Bronchial epithelial cell (primary cell): ENCODE measurements at places on chromosomes 11 and 22.

GRCh38 chr11:34487430-34487829 is 26.2 kb downstream of the ELF5 start:
- no peak for DNase-seq

- no peak for DNase-seq
Observed at GRCh38 chr22:26316732-26317285, 112.3 kb upstream of the ASPHD2 start.

DNA sequence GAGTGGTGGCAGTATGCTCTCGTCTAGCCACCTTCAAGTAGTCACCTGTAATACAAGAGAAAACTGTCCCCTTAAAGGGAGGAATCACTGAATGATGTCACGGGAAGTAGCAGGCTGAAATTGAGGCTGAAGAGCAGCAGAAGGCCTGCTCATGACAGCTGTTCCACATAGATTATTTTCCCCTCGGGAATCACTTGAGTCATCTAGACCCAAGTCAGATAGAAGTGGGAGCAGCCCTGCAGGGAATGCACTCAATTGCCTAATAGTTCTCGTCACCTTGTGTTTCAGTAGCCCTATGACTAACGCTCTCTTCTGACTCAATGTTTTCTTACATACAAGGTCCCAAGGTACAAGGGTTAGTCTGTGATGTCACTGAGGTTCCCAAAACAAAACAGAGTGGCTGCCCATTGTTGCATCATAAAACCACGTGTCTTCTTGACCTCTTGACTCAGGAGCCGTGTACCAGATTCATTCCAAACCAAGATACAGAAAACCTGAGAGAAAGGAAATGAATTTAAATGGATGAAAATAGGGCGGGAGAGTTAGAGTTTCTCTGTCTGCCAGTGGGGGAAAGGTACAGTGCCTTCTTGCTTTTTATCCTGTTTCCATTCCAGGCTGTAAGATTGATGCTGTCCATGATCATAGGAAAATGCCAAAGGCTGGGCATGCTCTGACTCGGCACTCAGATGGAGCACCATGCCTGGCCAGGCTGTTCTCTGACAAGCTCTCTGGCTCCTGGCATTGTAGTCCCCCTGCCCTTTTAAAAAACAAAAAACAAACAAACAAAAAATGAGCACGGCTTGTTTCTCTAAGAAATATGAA is 21.6 kb upstream of the C11orf96 start:
- peak; percentile 100 for DNase-seq

GRCh38 chr11:114109206-114110090 is 49.9 kb downstream of the ZBTB16 start:
- DNase-seq = no peak

DNA sequence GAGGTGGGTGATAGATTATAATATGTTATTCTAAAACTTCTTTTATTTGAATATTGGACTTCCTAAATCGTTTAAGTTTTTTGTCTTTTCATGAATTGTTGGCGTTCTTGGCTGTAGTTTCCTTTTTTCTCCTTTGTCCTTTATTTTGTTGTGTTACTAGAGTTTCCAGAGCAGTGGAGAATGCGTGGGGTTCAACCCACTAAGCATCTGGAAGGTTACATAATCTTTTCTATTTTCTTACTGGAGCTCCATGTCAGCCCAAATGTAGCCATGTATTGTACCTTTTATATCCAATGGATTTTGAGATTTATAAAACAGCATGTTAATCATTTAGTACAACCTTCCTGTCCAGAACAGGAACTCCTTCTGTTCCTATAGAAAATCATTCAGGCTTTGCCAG is 63.2 kb downstream of the PPP6R3 start:
- no peak for DNase-seq

- DNase-seq = no peak
Observed at GRCh38 chr22:37222440-37222971, 10.2 kb upstream of the SSTR3 start.

- DNase-seq = no peak
Observed at GRCh38 chr11:78633516-78634310, 59.0 kb upstream of the NARS2 start.

- no peak for DNase-seq
Observed at GRCh38 chr22:34931026-34931425, 134.9 kb upstream of the ISX start.

- peak; percentile 22 for DNase-seq
Observed at GRCh38 chr22:40332319-40332781, 13.9 kb upstream of the ADSL start.

GRCh38 chr22:17773606-17774205 is 563 bp downstream of the BID start:
- peak; percentile 12 for DNase-seq

DNA sequence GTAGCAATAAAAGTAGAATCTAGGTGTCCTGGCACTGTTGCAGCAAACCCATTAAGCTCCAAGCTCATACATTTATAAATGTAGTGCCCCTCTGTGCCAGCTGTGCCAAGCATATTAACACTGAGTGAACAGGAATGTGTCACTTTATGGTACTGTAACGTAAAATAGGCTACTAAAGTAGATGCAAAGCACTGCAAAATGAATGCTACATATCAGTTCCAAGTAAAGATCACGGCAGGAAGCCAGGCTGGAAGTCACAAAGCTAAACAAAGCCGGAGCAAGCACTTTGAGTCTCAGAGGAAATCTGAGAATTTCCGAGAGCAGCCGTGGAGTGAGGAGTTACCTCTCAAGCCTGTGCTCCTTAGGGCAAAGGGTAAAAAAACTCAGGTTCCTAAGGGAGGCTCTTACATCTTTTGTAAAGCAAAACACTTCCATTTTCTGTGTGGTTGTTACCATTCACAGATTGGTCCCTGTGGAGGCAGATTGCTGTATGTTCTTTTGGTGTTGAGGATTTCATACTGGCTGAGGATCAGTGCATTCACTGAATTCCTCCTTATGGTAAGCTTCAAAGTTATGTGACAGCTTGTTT is 85.7 kb downstream of the WNT11 start:
- no peak for DNase-seq

DNA sequence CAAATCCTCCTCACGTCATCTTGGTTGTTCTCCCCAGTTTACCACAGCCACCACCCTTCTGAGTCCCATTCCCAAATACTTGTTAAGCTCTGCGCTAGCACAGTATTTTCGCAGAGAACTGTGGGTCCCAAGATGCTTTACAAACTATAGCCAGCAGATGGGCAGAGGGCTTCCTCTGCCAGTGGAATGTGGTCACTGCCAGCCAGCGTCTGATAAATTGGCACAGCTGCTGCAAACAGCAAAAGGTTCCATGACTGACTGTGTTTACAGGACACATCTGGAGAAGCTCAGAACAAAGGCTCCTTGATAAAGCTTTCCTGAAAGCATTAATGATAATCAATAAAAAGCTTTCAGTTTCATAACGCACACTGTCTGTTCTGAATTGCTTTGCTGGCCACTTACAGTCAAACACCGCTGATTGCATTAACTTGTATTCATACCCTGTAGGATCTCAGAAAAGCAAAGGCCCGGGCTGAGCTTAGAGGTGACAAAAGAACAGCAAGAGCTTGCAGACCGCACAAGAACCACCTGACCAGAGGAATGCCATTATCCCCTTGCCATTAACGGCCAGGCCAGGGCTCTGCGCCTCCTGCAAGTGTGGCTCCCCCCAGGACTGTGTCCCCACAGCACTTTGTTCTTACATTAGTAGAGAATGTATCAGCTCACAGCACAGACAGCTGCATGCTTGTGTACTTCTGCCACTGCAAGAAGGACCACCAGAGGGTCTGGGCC is 120.6 kb downstream of the MICAL3 start:
- DNase-seq = no peak

- DNase-seq = no peak
Observed at GRCh38 chr11:100789500-100789899, 102.4 kb downstream of the ARHGAP42 start.

DNA sequence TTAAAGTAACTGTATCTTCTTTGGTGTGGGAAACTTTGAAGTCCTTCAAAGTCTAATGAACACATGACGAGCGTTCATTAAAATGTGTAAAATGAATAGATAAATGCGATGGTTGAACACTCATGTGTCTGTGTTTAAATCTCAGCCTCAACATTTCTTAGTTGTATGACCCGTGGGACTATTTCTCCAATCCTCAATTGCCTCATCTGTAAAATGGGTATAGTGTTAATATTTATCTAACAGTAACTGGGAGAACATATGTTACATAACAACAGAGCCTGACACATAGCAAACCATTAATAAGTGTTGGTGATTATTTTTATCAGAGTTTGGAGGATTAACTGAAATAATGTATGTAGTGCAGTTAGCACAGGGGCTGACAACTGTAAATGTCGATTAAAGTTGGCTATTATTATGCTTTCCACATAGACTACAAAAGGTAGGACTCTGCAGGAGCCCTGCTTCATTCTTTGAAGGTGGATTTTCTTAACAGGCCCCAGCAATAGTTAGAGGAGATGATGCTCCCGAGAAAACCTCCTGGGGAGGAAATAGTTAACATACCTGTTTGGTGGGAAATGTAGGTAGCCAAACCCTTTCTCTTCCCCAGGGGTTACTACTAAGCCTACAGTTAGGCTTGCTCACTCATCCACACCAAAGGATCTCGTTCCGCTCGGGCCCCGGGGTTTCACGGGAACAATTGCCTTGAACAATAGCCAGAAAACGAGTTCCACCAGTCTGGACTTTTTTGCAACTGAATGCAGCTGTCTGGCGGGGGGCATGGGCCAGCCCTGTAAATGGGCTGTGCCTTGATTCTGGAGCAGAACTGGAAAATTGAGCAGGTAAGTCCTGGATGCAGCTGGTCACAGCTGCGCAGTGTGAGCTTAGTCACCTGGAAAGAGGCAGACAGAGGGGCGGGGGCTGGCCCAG is 133.4 kb downstream of the DBX1 start:
- DNase-seq = peak; percentile 82

DNA sequence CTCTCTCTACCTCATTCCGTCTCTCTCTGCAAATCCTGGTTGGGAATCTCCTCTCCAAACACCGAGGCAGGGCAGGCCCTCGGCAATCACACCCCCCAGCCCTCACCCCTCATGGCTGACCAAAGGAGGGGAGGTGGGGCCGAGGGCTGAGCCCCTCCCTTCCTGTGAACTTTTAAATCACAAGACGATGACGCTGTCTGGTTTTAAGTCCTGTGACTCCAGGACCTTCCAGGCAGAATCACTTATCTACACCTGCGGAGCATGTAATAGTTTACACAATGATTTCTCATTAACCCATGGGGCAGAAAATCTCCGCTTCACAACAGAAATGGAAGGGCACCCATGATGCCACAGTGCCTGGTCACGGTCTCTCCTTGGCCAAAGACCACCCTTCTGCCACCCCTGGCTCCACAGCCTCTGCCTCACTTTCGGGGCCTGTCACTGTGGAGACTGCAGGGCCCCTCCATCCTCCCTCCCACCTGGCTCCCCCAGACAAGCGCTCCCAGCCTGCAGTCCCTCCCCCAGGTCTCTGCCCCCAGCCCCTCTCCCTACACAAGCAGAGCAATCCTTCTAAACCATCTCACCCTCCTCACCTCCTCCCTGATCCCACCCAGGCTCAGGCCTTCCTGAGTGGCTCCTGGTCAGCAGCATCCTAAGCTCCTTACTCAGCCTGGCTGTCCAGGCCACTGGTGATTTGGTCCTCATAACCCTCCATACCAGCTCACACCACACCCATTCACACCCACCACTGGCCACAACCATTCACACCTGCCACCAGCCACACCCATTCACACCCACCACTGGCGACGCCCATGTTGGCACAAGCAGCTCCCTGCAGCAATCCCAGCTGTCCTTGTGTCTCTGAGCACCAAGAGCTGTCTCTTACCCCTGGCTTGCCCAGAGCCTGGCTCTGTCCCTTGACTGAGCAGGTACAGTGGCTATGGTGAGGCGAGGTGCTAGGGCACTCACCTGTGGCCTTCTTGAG is 30.7 kb upstream of the ARFGAP3 start:
- no peak for DNase-seq

DNA sequence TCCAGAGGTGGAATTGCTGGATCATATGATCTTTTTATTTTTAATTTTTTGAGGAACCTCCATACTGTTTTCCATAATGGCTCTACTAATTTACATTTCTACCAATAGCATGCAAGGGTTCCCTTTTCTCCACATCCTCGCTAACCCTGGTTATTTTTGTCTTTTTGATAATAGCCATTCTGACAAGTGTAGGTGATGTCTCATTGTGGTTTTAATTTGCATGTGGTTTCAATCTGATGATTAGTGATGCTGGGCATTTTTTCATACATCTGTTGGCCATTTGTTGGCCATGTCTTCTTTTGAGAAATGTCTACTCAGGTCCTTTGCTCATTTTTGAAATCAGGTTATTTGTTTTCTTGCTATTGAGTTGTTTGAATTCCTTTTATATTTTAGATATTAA is 15.4 kb upstream of the OR4D5 start:
- peak; percentile 1 for DNase-seq

GRCh38 chr22:23697031-23697970 is 6.5 kb downstream of the RGL4 start:
- no peak for DNase-seq

GRCh38 chr11:88307749-88308425 is 29.6 kb downstream of the CTSC start:
- DNase-seq = no peak

DNA sequence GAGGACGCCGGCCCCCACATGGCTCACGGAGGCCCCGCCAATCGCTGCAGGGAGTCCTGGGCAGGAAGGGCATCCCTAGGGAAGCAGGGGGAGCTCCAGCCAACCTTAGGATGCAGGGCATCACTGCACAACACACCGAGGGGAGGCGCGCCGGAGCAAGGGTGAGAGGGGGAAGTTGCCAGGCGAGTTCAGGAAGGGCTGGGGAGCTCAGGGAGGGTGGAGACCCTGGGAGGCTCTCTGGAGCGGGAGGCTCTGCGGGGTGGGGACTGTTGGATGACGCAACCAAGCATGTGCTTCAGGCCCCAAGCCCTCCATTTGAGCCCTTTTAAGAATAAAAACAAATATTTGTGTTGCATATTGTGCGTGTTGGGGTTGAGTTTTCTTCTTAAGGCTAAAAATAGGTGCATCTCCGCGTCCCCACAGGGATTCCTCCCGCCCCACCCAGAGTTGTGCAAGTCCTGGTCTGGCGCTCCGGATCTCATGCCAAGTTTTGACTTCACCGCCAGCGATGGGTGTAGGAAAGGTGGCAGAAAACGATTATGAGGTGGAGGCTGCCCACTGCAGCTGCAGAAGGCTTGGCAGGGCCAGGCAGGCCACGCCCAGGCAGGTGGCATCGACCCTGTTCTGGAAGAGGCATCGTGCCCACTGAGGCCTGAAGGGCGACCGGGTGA is 65.2 kb downstream of the WNT7B start:
- peak; percentile 65 for DNase-seq

GRCh38 chr11:127340438-127340837 is 339.9 kb upstream of the KIRREL3 start:
- DNase-seq = no peak

- DNase-seq = no peak
Observed at GRCh38 chr11:62018981-62019664, 51.7 kb upstream of the FTH1 start.

DNA sequence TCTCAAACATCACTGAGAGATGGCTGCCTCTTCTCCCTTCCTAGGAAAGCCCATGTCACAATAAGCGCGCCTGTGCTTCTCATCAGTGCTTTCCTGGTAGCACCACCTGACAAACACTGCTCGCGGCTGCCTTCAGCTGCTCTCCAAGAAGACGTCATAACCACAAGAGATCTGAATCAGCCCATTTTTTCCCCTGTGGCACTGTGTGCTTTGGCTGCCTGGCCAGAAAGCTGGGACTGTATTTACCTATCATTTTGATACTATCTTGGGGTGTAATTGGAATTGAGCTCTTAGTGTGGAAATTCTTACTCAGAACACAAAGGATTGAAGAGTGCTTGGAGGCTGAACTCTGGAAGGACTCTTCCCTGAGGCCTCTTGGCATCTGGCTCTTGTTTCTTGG is 50.3 kb upstream of the EHF start:
- DNase-seq = peak; percentile 90

- DNase-seq = peak; percentile 20
Observed at GRCh38 chr22:45552580-45553350, 50.1 kb downstream of the FBLN1 start.
